ENCODE measurements at places on chromosomes 6 and 20.

- no peak for DNase-seq
Measured at GRCh38 chr20:40860487-40860902, 168.1 kb upstream of the TOP1 start.

DNA sequence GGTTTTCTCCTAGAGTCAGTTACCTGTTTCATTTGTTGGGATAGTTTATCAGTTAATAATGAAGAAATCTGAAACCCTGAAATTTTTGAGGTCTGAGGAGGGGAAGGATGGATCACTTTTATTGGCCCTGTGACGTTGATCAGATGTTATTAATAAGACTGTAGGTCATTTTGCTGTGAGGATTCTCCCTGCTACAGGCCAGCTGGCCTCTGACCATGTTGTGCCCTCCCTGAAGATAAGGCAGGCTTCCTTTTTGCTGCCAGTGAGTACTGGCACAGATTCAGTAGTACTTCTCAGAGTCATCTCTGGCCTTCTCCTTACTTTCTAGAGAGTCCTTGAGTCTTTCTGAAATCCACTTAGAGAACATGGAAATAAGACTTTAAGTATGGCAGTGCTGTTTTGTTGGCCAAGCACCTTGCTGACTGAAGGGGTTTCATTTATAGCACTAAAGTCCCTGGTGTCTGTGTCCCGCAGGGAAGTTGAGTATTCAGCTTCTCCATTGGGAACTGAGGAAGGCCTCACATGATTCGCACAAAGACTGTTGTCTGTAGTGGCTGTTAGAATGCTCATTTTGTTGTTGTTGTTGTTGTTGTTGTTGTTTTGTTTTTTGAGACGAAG lies 202.6 kb downstream of the DTNBP1 start:
- no peak for DNase-seq

GRCh38 chr6:74073429-74073828 lies 377.4 kb downstream of the CD109 start:
- DNase-seq = no peak

DNA sequence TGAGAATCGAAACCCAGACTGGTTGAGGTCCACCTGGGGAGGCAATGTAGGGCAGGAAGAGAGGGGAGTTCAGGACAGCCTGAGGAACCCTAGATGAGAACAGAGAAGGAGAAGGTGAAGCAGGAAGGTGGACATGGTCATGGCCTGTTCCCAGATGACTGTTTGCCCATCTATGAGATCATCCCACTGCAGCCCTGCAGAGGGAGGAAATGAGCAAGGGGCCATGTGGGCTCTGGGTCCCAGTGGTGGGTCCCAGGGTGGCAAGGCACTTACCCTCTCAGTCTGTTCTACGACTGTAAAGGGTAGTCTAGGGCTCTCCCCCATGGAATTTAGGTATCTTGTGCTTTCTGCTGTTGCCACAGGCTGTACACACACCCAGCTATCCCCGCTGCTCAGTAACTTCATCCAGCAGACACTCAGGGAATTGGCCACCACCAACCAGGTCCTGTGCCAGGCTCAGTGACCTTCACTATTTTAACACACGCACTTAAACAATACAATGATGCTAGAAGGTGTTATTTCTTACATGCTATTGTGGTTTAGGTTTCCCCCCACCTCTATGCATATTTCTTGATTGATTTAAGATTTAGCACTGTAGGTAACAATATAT lies 89.8 kb downstream of the TOX2 start:
- no peak for DNase-seq
